ENCODE measurements at places on chromosomes 1 and 21.

DNA sequence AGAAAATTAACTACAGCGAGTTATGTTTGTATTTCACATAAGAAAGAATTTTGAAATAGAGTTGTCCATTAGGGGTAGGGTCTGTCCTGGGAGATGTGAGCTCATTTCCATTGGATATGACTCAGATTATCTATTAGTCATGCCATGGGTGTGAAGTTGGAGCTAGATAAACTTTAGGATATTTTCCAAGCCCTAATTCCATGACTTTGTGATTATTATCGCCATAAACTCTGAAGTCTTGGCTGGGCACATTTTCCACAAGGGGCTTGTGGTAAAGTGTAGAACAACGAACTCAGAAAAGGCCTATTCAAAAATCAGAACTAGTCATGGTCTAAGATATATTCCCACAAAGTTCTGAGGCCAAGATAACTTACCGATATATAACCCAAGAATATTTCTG lies 396.6 kb downstream of the DPYD start:
- DNase-seq: no peak

GRCh38 chr1:159161001-159161718 lies 10.3 kb upstream of the CADM3 start:
- DNase-seq: peak; percentile 79

DNA sequence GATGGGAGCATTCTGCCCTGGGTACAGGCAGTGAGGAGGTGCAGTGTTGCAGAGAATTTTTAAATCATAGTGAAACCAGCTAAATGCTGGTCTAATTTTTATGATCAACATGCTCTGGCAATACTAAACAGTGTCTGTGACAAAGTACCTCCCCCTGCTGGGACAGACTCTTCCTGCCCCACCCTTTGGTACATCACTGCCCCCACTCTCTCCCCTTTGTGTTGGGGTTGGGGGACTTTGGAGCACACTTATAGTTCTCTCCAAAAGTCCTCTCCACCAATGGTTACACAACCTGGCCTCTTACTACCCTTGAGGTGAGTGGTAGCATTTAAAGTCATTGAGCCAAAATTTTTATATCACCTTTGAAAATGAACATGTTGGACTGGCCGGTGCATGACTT lies 48.2 kb upstream of the GUCA2B start:
- DNase-seq: no peak

DNA sequence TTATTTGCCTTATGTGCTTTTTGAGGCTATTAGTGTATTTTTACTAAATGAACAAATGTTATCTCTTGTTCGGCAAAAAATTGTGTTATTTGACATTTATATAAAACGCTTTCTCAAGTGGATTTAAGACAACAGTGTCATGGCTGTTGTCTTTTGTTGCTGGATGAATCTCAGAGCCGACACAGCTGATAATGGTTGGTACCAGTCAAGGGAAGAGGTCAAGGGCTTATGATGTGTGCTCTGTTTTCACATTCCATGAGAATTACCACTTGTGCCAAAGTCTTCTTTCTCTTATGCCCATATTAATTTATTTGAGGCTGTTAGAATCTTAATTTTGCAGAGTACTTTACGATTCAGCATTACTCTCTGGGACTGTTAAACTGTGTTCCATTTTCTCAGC lies 17.9 kb upstream of the CD101 start:
- no peak for DNase-seq

- DNase-seq: no peak
Observed at GRCh38 chr1:113924473-113924872, 4.7 kb upstream of the HIPK1 start.

GRCh38 chr1:205109269-205109668 lies 12.5 kb downstream of the RBBP5 start:
- DNase-seq: no peak

DNA sequence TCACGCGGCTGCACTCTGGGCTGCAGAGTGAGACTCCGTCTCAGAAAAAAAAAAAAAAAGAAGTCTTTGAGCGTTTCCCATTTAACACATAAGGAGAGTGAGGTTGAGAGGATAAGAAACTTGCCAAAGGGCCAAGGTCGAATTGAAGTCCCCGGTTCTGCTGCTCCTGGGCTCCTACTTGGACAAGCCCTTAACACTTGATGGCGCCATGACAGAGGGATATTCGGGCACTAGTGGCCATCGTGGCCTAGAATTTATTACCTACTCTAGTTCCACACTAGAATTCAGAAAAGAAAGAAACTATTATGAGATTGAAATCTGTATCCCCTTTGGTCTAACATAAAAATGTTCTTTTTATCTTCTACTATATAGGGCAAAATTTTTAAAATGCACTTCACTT lies 65.7 kb upstream of the NEK2 start:
- no peak for DNase-seq

GRCh38 chr21:46208761-46209721 lies 19.5 kb downstream of the LSS start:
- DNase-seq: no peak

- DNase-seq: no peak
Observed at GRCh38 chr1:170727963-170728362, 64.0 kb downstream of the PRRX1 start.

- no peak for DNase-seq
Observed at GRCh38 chr1:78591971-78592370, 28.3 kb upstream of the IFI44L start.

- no peak for DNase-seq
Observed at GRCh38 chr21:14889080-14889810, 175.6 kb downstream of the NRIP1 start.

DNA sequence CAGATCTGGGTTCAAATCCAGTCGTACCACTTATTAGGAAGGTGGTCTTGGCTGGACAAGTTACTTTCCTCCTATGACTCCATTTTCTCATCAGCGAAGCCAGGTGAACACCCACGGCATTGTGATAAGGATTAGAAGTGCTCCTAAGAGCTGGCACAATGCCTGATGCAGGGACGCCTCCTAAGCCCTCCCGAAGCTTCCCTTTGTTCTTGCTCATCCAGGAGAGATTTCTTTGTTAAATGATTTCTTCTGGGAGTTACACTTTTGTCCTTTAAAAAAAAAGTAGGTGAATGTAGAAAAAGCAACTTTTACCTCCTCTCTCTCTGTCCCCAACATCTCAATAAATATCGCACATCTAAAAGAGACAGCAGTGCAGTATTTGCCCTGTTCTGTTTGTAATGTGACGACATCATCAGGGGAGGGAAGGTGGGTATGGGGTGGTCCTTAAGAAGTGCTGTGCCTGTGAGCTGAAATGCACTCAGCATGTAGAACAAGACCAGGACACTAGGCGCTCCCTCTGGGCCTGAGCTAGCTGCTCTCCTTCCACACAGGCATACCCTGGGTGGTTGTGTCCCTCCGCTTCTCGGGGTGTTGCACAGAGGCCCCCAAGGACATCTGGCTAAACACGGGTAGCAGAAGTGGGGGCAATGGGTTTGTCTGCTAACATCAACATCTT lies 43.9 kb downstream of the SUSD4 start:
- no peak for DNase-seq

DNA sequence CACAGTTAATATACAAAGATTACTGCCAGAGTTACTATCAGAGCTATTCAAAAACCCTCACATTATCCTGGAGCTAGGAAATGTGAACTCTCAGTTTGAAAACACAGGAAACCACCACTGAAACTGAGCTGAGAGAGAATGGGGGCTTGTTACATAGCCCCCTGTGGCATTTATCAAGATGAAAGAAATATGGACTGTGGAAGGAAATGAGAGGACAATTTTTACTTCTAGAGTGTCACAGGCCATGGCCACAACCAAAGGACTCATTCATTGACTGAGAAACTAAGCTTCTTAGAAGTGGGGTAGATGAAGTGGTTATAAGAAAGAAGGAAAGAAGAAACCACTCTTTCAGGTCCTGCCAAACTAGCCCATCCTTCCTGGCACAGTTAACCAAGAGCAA lies 25.3 kb downstream of the DSTYK start:
- DNase-seq: no peak

DNA sequence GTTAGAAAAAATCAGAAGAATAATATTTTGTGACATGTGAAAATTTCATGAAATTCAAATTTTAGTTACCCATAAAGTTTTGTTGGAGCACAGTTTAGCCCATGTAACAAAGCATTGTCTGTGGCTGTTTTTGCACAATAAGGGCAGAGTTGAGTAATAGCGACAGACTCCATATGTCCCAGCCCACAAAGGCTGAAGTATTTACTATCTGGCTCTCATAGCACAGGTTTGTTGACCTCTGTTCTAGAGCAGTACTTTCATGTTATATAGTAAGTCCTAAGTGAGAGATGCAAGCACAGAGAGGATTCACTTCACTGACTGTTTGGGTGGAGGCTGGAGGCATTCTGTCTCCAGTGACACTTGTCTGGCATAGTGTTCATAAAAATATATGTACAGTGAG lies 6.8 kb downstream of the LAMC1 start:
- no peak for DNase-seq

GRCh38 chr21:42348762-42349161 lies 2.0 kb downstream of the TFF2 start:
- no peak for DNase-seq

DNA sequence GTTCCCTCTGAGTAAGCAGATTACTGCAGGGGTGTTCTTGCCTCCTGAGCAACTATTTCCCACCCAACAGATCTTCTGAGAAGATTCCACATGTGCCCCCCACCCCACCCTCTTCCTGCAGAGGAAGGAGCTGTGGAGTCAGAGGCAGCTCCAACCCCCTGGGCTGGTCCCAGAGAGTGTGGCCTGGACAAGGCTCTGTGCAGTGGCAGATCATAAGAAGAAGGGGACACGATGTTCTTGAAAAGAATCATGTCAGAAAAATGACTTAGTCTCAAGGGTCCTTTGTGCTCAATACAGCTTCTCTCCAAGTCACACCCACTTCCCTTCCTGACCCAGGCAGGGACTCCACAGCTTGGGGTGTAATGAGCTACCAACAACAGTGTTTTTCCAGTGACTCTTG lies 95.2 kb downstream of the SYF2 start:
- no peak for DNase-seq

GRCh38 chr1:192831706-192832355 lies 23.0 kb downstream of the RGS2 start:
- DNase-seq: no peak

GRCh38 chr1:26529405-26529654 lies 231 bp upstream of the RPS6KA1 start:
- no peak for DNase-seq

DNA sequence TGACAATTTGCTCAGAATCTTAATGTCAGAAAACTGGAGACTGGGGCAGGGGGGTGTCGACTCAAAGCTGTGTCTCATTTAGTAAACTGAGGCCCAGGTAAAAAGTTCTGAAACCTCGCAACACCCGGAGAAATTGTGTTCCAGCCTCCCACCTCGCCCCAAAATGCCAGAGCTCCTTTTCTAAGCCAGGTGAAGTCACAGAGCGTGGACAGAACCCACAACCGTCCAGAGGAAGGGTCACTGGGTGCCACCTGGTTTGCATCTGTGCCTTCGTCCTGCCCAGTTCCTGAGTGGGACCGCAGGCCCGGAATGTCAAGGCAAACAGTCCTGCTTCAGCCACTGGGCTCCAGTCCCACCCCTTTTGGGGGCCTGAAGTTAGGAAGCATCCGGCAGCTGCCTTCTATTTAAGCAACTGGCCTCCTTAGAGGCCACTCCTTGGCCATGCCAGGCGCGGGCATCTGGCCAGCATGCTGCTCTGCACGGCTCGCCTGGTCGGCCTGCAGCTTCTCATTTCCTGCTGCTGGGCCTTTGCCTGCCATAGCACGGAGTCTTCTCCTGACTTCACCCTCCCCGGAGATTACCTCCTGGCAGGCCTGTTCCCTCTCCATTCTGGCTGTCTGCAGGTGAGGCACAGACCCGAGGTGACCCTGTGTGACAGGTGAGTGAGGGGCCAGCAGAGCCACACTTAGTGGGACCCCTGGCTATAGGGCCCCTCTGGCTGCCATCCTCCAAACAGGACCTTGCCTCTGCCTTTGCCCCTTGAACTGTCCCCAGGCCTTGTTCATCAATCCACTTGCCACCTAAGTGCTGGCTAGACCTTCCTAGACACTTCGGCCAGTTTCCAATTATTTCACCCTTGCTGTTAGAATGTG lies at the start of gene TAS1R1:
TSS of gene TAS1R1 (plus strand) at position 401 of the 872 bp plus-strand sequence. CDS start at position 468, 67 bp downstream.
- DNase-seq: peak; percentile 30

GRCh38 chr1:208820580-208821212 lies 576.5 kb upstream of the PLXNA2 start:
- DNase-seq: no peak

DNA sequence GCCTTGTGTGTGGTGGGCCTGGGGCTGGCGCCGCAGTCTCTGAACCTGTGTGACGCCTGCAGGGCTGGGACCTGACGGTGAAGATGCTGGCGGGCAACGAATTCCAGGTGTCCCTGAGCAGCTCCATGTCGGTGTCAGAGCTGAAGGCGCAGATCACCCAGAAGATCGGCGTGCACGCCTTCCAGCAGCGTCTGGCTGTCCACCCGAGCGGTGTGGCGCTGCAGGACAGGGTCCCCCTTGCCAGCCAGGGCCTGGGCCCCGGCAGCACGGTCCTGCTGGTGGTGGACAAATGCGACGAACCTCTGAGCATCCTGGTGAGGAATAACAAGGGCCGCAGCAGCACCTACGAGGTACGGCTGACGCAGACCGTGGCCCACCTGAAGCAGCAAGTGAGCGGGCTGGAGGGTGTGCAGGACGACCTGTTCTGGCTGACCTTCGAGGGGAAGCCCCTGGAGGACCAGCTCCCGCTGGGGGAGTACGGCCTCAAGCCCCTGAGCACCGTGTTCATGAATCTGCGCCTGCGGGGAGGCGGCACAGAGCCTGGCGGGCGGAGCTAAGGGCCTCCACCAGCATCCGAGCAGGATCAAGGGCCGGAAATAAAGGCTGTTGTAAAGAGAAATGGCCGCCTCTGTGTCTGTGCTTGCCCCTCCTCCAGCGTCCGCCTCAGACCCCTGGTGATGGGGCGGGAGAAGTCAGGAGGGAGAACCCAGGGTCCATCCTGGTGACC lies 788 bp downstream of the ISG15 start:
- DNase-seq: no peak

DNA sequence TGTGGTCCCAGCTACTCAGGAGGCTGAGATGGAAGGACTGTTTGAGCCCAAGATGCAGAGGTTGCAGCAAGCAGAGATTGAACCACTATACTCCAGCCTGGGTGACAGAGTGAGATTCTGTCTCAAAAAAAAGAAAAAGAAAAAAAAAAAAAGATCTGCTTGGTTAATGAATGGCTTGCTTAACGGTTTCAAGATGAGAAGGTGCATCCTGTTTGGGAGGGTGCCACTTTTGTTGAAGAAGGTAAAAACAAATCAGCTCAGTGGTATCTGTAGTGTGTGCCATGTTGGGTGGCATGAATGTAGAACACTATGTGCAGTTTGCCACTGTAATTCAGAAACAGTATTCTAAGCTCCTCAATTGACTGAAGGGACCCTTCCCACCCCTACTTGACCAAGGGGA lies 94.9 kb upstream of the ETV3 start:
- DNase-seq: no peak
